ENCODE measurements at places on chromosomes 7 and 10. TPM values are rescaled to one million over a fixed set of nuclear protein-coding genes. Genes with fewer than 3 reads are reported as not detected.

The CACNB2 gene
- total RNA-seq: under 0.01 TPM

The MRC1 gene
- total RNA-seq: 0.05 TPM

The TMEM139 gene
- total RNA-seq: not detected

The FAM131B gene
- total RNA-seq: 4.0 TPM
